AG09309 (cell line): ENCODE measurements at places on chromosomes 2 and 18.

GRCh38 chr2:6186332-6187151 lies 494.4 kb downstream of the SOX11 start:
- DNase-seq = no peak

GRCh38 chr2:217927601-217928323 lies 75.0 kb downstream of the TNS1 start:
- DNase-seq = no peak

DNA sequence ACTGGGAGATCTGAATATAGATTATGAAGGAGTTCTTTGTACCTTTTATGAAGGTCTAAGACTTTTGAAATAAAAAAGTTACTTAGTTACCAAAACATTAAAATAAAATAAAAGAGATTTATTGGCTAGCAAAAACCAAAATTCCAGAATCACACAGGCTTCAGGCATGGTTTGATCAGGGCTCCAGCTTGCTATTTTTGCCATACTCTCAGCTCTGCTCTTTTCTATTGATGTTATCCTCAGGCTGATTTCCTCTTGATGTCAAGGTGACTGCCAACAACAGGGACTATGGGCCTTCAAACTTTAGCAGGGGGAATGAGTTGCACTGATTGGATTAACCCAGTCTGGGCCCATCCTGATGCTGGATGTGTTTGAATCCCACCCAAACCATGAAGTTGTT lies 174.1 kb downstream of the TFCP2L1 start:
- no peak for DNase-seq

GRCh38 chr18:32595832-32596231 lies 125.2 kb upstream of the GAREM1 start:
- no peak for DNase-seq

GRCh38 chr18:8795586-8796325 lies 90.4 kb downstream of the MTCL1 start:
- no peak for DNase-seq

DNA sequence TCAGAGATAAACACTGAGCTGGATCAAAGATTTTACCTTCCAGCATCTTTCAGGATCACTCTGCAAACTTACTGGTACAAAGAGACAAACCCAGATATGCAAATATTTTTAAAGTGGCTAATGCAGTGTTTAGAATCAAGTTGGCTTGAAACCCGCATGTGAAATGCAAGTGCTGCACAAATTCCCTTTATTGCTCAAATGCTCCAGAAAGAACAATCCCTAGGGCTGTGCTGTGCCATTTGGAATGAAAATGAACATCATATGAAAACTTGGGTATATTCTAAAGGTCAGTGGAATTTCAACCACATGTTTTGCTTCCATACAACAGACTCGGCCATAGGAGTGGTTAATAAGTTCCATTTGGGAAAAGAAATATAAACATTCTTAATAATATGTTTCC lies 139.1 kb downstream of the VWC2L start:
- DNase-seq = no peak

DNA sequence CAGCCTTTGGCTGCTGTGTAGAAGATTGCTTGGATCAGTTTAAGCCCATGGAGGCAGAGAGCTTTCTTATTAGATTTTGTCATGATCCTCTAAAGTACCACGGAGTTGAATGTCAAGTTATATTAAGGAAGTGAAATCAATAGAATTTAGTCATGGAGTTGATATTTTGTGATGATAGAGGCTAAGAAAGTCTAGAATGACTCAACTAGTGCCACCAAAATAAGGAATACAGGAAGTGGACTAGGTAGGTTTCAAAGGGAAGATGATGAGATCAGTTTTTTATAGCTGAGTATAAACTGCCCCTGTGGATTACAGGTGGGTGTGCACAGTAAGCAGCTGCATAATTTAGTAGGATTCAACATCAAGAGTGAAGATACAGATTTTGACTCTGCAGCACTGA lies 25.2 kb downstream of the FBXO36 start:
- DNase-seq = no peak

DNA sequence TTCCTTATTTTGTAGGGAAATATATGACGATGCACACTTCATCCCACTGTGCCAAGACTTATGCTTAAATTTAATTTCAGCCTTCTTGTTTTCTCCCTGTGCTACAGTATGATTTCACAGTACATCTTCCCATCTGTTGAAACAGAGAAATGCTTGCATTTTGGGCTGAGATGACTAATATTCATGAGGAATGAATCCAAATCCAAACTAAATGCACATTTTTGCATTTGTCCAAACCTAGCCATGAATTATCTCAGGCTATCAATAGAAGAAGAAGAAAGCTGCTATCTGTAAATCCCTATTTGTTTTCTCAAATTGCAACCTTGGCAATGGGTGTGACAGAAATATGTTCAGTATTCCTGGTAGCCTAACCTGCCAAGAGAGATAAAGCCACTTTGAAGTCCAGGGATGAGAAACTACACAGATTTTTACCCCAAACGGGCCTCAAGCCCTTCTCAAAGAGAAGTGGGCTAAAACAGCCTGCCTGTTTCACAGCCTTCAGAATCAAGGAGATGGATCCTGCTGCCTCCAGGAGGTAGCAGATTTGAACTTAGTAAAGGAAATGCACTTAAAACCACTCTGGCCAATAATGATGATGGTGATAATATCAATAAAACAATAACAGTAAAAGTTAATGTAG lies 306.9 kb upstream of the NT5C1B start:
- DNase-seq = no peak

DNA sequence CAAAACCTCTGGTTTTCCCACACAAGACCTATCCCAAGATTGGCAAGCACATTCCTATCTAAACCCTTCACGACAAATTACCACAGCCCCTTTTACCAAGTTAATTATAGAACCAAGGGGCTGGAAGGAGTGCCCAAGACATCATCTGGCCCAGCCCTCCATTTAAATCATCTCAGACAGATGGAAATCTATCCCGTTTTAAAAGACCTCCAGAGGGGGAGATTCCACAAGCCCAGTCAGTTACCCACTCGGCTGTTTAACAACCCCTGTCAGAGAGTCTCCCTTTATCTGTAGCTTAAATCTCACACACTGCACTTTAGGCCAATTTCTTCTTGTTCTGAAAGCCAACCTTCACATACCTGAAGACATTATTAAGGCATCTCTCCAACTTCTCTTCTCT lies 179.1 kb upstream of the MEIS1 start:
- DNase-seq = no peak

GRCh38 chr2:113182471-113183260 lies 8.9 kb downstream of the PSD4 start:
- no peak for DNase-seq

- DNase-seq = no peak
These were observed 10.7 kb downstream of the AMER3 start for GRCh38 chr2:130766037-130766436.

GRCh38 chr2:239746559-239747246 lies 278.4 kb downstream of the NDUFA10 start:
- no peak for DNase-seq

DNA sequence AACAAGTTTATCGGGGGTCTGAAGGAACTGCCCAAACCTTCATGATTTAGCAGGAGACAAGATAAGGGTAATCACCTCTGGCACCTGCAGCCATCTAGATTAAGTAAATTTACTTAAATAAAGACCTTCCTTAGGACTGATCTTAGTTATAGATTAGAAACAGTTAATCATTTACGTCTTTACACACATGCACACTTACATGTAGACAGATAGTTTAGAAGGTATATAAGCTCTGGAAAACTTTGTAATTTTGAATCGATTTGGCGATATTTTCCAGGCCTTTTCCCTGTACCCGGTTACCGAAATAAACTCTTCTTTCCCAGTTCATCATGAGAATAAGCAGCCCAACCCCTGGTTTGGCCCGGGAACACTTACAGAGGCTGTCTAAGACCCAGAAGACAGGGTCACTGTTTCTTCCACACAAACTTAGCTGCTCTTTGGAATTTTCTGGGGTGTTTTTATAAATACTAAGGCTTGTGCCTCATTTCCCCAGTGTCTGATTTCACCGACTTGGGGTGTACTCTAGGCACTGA lies 560 bp upstream of the SKA1 start:
- DNase-seq = no peak

- no peak for DNase-seq
These were observed 948.0 kb downstream of the DSC3 start for GRCh38 chr18:30094556-30094955.

DNA sequence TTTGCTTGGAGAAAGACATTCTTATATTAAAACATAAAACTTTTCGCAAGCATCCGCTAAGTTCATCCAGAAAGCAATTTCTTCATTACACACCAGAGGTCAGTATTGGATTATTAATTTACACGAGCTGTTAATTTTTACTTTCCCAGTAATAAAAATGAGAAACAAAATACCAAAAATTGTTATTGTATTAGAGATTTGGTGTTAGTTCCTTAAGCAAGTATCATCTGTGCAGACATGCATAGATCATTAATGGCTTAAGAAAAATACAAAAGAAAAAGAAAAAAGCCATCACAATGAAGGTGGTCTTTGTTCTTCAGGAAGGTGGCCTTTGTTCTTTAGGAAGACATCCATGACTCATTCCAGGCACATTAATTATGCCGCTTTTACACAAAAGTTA lies 53.6 kb upstream of the HNMT start:
- no peak for DNase-seq

GRCh38 chr2:55047677-55048299 lies 2.5 kb downstream of the RTN4 start:
- DNase-seq = no peak

GRCh38 chr2:148122788-148123187 lies 101.9 kb downstream of the MBD5 start:
- peak; percentile 16 for DNase-seq

GRCh38 chr2:241890524-241891235 lies 21.2 kb downstream of the RTP5 start:
- DNase-seq = no peak

GRCh38 chr2:191638079-191638801 lies 39.7 kb upstream of the NABP1 start:
- DNase-seq = no peak

DNA sequence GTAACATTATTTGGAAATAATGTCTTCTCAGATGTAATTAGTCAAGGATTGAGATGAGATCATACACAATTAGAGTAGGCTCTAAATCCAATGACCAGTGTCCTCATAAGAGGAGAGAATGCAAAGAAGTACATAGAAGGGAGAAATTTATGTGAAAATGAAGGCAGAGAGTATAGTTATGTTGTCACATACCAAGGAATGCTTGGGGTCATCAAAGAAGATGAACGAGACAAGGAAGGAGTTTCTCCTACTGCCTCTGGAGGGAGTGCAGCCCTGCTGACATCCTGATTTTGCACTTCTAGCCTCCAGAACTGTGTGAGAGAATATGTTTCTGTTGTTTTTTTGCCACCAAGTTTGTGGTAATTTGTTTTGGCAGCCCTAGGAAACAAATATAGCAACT lies 100.1 kb downstream of the GALNT13 start:
- no peak for DNase-seq

DNA sequence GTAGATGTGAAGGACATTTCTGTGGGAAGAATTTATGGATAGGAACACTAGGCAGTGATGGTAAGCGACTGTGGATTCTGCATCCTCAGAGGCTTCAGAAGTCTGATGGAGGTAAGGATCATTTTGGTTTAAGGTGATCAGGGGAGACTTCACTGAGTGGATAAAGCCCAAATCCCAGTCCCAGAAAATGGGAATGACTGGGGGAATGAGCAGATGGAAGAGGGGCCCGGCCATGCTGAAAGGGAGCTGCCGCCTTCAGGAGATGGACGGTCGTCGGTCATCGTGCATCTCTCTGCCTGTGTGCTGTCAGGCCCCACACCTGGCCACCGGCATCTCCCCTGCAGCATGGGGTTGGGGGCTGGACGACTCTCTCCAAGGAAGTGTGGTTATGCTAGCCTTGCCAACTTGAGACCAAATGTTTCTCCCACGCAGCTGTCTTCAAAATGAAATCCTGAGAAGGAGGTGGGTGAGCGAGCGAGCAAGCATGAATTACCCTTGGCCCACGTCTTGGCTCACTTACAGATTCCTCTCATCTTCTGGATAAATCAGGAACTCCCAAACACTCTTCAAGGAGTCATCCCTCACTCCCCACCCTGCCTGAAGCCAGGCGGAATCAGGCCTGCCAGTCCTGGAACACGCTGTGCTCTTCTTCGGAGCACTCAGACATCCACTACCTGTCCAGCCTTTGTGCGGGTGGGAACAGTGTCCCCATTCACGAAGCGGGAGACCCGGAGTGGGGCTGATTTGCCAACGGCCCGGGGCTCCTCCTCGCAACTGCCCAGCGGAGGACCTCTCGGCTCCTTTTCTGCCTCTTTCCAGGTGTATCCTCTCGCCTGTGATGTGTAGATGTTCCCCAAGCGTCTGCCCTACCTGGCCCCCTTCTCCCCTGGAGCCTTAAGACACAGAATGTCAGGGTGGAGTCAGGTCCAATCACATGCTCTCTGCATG lies 85.6 kb downstream of the PRKCE start:
- DNase-seq = no peak

GRCh38 chr2:109128048-109128615 lies 873 bp upstream of the SH3RF3 start:
- DNase-seq = peak; percentile 50

DNA sequence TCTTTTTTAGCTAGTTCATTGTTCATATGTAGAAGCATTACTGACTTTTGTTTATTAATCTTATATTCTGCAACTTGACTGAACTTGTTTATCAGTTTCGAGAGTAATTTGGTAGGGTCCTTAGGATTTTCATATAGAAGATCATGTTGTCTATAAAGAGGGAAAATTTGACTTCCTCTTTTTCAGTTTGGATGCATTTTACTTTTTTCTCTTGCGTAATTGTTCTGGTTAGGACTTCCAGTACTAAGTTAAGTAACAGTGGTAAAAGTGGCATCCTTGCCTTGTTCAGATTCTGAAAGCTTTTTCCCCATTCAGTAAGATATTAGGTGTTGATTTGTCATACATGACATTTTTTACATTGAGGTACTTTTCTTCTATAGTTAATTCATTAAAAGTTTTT lies 726.0 kb downstream of the KCNJ3 start:
- DNase-seq = no peak

DNA sequence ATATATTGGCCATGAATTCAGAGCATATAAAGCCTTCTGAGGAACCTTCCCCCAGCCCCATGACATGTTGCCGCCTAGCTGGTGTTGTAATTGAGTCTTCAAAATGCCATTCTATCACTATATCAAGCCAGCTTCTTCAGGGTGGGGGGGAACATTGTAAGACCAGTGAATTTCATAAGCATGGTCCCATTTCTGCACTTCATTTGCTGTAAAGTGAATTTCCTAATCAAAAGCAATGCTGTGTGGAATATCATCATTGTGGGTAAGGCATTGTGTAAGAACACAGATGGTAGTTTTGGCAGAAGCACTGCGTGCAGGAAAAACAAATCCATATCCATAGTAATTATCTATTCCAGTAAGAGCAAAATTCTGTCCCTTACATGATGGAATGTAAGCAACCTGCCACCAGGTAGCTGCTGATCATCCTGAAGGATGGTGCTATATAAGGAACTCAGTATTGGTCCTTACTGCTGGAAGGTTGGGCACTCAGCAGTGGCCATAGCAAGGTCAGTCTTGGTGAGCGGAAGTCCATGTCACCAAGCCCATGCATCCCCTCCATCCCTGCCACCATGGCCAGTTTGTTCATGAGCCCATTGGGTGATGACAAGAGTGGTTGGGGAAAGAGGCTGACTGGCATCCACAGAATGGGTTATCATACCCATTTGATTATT lies 159.4 kb downstream of the COPS8 start:
- DNase-seq = peak; percentile 98
